ENCODE measurements at places on chromosomes 4 and X.

- DNase-seq: no peak
These were observed 65.5 kb downstream of the ZNF81 start for GRCh38 chrX:47902161-47902560.

DNA sequence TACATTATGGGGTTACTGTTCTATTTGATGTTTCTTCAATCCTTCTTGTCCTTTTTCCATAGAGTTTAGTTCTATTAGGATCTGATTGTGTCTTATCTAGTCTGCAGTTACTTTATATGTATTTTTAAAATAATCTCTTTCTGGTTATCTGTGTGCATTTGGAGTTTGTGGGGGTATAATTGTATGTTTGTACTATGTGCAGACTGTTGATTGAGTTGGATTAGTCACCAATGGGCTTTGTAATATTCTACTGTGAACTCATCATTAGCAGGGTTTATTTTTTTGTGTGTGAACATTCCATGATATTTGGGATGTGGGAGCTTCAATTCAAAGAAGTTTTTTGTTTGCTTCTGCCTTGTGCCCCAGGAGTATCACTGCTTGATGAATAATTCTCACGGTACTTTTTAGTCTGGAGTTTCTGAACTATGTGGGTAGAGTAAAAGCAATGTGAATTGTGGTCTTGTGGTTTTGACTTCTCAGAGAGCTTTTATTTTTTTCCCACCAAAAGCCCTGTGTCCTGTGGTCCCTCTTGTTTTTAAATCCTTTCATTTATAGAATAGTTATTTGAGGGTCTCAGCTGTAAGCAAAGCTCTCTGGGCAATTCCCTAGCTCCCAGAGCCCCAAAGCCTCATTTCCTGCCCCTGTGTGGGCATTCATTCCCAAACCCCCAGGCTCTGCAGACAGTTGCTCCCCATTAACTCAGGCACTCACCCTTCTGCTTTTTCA is 127.8 kb downstream of the PHKA2 start:
- DNase-seq: no peak

DNA sequence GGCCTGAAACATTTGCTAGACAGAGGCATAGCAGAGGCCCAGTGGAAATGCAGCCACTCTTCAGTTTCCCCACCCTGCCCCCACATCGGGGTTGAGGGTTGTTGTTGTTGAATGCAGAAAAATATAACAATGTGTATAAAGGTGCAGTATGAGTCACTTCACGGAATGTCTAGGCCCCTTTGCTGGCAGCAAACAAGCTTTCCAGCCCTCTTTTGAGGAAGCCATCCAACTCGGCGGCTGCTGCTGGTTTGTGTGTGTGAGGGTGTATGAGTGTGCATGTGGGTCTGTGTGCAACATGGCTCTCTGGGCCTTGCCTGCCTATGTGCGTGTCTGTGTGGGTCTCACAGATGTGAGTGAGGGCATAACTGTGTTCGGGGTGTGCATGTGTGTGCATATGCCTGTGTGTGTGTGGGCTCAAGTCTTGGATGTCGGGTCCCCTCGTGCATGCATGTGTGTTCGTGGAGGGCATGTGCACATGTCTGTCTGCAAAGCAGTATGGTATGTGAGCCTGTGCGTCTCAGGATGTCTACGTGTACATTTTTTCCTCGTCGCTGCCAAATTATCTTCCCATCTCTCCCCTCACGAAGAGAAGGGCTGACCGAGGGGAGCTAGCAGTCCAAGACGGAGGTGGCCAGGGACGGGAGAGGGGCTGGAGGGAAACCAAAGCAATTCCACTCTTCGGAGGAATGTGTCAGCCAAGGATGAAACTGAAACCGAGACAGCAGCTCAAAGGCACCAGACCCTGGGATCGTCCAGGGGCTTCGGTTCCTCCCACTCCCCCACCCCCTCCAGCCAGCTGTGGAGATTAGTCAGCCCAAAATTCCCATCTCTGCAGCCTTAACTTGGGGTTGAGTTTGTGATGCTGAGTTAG is 8.4 kb upstream of the ELF4 start:
- DNase-seq: no peak

GRCh38 chrX:46626566-46626965 is 53.0 kb downstream of the CHST7 start:
- DNase-seq: no peak

GRCh38 chr4:17722356-17722700 is 59.1 kb downstream of the FAM184B start:
- DNase-seq: no peak

GRCh38 chr4:104907074-104907649 is 239.5 kb upstream of the TET2 start:
- no peak for DNase-seq

GRCh38 chr4:82906469-82906868 is 5.9 kb downstream of the THAP9 start:
- DNase-seq: no peak

DNA sequence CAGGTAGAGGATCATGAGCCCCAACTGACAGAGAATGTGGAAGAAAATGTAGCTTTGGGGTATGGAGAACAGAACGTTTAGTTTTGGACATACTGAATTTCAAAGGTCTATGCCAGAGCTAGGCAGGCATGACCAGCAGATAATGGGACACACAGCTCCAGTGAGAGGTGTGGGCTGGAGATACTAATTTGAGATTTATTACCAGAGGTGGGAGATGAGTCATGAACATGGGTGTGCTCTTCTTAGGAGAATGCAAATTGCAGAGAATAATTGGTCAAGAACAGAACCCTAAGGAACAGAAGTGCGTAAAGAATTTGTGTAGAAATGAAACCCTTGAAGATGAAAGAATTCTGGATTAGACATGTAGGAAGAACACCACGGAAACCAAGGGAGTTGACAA is 125.2 kb downstream of the PACRGL start:
- no peak for DNase-seq

DNA sequence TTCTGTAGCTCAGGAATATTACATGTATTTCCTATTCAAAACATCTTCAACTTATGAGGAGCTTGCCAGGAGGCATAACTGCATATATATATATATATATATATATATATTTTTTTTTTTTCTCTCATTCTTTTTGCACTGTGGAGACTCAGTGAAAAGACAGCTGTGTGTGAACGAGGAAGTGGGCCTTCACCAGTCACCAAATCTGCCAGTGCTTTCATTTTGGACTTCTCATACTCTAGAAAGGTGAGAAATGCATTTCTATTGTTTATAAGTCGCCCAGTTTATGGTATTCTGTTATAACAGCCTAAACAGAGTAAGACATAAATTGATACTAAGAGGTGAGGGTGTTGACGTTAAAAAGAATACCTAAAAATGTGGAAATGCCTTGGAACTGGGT is 710.6 kb downstream of the TRAM1L1 start:
- DNase-seq: no peak

- DNase-seq: no peak
These were observed 91.0 kb downstream of the PDE5A start for GRCh38 chr4:119537586-119537985.

GRCh38 chr4:56026596-56026995 is 77.9 kb downstream of the CEP135 start:
- DNase-seq: no peak

DNA sequence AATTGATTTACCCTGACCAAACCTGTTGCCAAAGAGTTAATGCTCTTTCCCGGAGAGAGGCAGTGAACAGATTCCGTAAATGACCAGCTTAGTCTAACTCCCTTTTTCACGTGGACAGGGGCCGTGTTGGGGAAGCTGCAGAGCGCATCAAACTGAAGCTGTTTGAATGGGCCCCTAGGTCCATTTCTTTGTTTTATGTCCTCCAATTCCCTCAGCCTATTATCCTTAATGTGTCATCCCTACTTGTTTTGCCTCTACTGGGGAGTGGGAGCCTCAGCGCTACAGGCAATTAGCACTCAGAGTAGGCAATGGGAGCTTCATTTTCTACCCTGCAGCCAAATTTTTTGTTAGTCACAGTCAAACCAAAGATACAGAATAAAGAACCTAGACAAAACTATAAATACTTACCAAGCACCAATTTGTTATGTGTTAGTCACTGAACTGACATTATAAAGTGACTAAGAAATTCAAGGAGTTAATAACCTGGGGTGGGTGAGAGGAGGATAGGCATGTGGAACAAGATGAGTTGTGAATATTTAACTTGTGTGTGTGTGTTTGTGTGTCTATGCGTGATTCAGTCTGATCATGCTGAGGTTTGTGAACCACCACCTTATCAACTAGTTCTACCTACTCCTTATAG is 417.4 kb downstream of the PACRGL start:
- DNase-seq: no peak

GRCh38 chr4:38688676-38689355 is 24.8 kb downstream of the KLF3 start:
- DNase-seq: no peak

DNA sequence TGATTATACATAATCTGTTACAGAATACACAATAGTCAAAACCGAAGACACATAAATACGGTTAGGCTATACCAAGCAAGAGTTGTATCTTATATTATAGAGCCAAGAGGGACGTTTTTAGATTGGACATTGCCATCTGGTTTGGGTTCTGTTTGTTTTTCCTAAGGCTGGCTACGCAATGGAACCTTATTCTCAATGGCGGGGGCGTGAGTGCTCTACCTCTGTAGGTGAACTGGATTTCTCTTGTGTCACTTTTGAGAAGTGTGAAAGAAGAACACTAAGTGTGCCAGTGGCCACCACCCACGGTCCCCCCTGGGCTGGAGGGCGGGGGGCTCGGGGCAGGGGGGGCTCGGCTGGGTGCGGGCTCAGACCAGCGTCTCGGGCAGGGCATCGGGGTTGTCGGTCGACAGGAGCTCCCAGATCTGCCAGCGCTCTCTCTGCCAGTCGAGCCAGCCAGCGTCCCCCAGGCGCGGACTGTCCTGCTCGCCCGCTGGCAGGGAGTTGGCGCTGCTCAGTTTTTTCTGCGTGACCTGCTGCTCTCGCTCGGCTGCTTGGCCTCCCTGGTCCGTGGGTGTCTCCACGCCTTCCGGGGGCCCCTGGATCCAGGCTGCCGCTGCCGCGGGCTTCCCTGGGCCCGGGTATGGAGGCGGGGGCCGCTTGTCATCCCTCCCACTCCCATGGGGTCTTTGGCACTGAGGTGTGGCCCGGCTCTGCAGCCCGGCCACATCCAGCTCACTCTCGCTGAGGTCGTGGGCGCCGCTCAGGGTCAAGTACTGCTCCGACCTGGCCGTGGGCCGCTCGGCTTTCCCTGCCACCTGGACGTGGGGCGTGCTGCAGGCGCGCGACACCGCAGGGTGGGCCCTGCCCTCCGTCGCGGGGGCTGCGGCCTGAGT is 27.6 kb downstream of the HCCS start:
- no peak for DNase-seq

DNA sequence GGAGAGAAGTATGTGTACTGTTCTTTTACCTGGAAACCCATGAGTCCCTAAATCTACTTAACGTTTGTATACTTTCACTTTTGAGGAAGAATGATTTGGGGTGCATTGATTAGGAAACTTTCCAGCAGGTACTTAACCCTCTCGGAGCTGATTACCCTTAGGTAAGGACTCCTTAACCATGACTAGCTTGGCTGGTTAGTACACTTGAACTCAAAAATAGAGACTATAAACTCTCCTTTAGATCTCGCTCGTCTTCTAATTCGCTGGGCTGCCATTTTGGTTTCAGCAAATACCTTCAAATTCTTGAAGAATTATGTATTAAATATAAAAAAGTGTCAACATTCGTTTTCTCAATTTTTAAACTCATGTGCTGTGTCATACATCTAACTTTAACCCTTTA is 2.0 kb downstream of the USP9X start:
- no peak for DNase-seq

- no peak for DNase-seq
These were observed 115.7 kb upstream of the PJA1 start for GRCh38 chrX:69280933-69281332.

Measured in stimulated activated CD4-positive, alpha-beta T cell treated with anti-CD3 and anti-CD28 coated beads, Interleukin-12 subunit alpha, Interleukin-12 subunit beta, amount 100 ng/mL, for 48 hours (primary cell).